ENCODE measurements at places on chromosomes 1 and 21.

DNA sequence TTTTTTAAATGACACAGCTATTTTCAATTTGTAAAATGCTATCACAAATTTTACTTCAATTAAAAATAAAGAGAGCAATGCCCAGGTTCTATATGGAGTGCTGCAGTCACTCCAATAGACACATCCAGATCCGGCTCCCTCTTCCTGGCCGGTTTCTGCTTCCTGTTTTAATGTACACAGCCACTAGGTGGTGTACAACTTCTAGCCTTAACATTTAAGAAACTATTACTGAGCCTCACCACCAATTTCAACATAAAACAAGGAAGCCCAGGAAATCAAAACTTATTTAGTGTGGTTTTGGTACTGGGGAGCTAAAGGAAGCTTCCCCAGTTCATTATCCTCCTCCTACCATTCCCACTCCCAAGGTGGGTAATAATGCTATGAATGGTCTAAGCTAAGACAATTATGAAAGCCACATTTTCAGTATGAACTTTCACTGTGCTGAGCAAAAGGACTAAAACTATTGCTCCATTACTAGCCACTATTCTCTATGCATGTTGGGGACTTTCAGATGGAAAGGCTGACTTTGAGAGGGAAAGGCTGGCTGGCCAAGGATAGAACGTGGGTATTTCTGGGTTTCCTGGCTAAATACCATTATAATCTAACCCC is 25.5 kb upstream of the MTMR11 start:
- DNase-seq: no peak

- DNase-seq: no peak
Measured at GRCh38 chr1:234402939-234403338, 29.7 kb downstream of the COA6 start.

- DNase-seq: no peak
Measured at GRCh38 chr1:35030338-35030737, 1.4 kb downstream of the ZMYM6 start.

DNA sequence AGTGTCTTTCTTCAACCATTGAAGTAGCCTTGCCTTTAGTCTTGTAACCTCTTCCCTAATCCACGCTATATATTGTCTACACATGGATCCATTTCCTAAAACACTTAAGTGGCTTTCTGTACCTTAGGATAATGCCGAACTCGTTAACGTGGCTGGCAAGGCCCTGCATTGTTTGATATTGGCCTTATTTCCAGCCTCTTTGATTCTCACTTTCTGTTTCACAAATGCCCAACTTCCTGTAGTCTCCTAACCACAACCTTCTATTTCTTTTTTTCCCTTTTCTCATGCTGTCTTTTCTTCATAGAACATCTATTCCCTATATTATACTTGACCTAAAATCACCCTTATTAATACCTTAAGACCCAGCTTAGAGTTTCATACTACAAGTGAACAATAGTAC is 536.0 kb downstream of the LMO4 start:
- DNase-seq: no peak

DNA sequence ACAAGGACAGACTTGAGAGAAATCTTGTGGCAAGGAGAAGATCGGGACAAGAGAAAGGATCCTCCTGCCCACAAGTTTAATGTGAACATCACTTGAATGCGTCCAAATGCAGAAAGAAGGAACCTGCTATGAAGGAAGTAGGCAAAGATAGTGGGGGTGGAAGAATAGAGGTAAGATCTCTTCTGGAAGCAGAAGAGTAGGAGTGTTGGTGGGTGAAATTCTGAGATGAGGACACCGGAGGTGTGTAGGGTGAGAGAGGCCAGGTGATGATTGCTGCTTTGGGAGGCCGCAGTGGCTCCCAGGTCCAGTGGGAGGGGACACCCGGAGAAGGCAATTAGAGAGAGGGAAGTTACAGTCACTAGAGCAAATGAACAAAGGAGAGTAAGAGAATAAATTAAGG is 6.8 kb downstream of the RYR2 start:
- no peak for DNase-seq

DNA sequence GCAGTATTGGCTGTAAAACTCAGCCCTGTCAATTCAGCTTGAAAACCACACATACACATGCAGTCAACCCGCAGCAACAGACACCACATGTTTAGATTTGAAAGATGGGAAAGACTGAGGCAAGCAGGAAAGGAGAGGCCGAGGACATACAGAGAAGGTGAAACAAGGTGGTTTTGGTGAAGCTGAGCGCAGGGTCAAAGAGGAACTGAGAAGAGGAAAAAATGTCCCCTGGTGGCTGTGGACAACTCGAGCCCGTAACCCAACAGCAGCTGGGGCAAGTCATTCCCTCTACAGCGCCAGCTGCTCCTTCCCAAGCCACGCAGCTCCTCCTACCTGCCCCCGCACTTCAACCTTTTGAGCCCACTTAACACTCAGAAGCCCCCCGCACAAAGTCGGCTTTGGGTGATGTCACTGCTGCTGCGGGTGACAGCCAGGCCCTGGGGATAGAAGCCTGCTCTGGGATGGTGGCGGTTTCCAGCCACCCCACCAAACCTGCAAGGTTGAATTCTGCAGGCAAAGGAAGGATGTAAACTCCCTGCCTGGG is 63.0 kb downstream of the KCNN3 start:
- no peak for DNase-seq

DNA sequence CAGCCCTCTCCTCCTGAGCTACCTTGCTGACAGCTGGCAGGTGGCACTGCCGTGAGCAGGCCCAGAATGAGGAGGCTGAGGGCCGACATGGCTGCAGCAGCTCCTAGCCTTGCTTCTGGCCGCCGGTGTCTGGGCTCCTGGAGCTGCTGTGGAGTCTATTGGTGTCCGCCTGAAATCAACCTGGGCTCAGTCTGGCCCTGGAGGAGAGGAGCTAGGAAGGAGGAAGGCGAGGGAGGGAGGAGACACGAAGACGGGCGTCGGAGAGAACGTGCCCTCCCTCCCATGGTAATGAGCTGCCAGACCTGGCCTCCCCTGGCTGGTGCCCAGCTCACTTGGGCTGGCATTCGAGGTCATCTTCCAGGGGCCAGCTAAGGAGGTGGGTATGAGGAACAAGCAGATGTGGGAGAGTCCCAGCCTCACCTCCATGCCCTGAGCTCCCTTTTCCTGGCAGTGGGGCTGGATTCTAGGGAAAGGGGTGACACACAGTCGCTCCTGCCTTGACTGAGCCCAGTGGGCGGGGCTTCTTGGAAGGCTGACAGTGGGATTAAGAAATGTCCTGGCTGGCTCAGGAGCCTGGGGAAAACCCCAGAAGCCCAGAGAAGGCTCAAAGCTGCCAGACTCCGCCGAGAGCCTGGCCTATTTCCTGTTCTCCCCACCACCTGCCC is at the start of gene PDZK1IP1:
TSS of gene PDZK1IP1 (minus strand) at position 193 of the 665 bp plus-strand sequence. CDS start at position 89, 104 bp downstream.
- DNase-seq: no peak

DNA sequence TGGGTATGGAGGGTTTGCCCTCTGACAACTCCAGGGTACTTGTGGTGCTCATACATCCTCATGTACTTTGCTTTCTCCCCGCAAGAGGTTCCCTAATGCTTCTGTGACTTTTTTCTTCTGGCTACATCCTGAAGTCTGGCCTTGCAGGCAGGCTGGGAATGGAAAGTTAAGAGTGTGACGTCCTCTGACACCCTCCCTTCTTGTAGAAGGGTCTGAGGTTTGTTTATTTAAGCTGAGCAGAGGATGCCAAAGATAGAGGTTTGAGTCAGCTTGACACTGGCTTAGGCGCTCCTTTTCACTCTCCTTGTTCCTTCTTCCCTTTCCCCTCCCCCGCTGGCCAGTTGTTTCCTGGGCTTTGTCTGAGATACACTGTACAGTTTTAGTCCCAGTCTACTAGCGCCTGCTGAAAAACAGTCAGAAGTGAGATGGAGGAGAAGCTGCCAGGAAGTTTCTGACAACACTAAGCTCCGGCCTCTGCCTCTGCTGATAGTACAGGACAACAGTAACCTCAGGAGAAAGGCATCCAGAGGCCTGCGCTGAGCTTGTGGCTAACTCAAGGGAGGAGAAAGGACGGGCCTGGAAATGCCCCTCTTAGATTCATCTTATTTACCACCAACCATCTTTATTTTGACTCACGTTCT is at the start of gene MACF1:
TSS of gene MACF1 (plus strand) at position 255 of the 641 bp plus-strand sequence. CDS start at position 583, 328 bp downstream.
- DNase-seq: no peak
